ENCODE measurements at places on chromosomes 5 and 9. TPM values are rescaled to one million over a fixed set of nuclear protein-coding genes. Genes with fewer than 3 reads are reported as not detected.

- DNase-seq = no peak
Observed at GRCh38 chr5:153168241-153168640, 322.2 kb upstream of the GRIA1 start.

GRCh38 chr9:7668541-7668940 is 131.0 kb downstream of the DMAC1 start:
- DNase-seq = no peak

- peak; percentile 89 for DNase-seq
Observed at GRCh38 chr9:7879551-7880245, 80.1 kb upstream of the DMAC1 start.

NDUFA8 gene
- 49.4 TPM for total RNA-seq

LCN15 gene
- not detected for total RNA-seq

GRCh38 chr5:94192658-94193391 is 425.6 kb downstream of the KIAA0825 start:
- no peak for DNase-seq

SLC36A3 gene
- not detected for total RNA-seq

GRCh38 chr5:160285316-160285715 is 27.0 kb downstream of the CCNJL start:
- DNase-seq = no peak

PTCH1 gene
- 1.7 TPM for total RNA-seq

DNA sequence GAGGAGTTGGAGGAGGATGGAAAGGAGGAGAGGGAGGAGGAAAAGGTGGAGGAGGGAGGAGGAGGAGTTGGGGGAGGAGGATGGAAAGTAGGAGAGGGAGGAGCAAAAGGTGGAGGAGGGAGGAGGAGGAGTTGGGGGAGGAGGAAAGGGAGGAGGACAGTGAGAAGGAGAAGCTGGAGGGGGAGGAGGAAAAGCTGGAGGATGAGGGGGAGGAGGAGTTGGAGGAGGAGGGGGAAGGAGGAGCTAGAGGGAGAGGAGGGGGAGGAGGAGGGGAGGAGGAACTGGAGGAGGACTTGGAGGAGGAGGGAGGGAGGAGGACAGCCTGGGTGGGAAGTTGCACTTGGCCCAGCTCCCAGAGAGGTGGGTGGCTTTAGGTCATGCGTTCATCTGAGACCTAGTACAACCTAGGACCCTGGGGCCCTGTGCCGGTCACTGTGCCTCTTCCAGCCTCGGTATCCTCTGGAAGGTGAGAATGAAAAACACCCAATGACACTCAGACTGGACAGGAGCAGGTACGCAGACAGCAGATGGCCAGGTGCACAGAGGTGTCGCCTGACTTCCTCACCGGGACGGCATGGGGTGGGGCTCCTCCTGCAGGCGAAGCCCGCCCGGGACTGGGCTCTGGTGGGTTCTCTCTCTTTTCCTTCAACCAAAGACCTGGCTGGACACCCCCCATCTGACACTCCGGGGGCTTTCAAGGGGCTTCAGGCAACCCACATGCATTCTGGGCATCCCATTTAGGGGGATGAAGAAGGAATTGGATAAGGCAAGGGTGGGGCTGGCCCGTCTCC is 12.2 kb upstream of the SLC2A6 start:
- DNase-seq = no peak

- DNase-seq = no peak
Observed at GRCh38 chr9:137647096-137647714, 28.4 kb downstream of the EHMT1 start.

DNA sequence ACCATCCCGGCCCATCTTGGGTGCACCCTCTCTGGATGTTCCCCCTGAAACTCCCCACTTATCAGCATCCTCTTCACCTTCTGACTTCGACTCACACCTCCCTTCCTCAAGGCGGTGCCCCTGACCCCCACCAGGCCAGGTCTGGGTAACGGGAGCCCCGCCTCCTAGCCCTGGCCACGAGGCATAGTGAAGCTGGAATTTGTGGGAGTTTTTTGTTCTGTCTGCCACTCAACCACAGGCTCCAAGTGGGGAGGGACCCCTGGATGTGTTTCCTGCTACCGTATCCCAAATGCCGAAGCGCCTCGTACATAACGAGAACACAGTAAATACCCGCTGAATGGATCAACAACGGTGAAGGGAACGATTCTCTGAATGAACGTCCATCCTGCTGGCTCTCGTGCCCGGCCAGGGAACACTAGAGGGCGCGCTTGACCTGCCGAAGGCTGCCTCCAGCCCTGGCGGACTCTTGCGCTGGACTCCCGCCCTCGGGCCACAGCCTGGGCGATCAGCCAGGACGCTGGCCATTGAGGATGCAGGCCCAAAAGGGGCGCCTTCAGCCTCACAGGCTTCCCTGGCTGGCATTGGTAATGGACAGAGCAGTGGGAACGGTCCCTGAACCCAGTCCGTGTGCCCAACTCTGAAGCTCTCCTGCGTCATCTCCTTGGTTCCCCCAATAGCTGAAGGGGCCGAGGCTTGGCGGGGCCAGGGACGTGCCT is 47.3 kb upstream of the PHYKPL start:
- DNase-seq = no peak

DNA sequence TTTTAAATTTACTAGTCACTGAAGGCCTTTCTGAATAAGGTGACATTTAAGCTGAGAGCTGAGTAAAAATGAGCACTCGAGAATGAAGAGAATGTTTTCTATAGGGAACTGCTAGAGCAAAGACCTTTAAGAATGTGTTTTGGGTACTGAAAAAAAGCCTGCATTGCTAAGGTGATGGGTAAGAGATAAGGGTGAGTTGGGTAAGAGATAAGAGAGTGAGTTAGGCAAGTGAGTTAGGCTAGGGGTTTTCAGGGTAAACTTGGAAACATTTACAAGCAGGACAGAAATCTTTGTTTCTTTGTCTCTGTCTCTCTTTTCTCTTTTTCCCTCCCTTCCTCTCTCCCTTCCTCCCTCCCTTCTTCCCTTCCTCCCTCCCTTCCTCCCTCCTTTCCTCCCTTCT is 5.6 kb downstream of the RAD23B start:
- DNase-seq = no peak

PCDHGA12 gene
- 1.9 TPM for total RNA-seq

- peak; percentile 56 for DNase-seq
Observed at GRCh38 chr5:142499591-142500226, 174.9 kb upstream of the SPRY4 start.

IL12B gene
- not detected for total RNA-seq

SGCD gene
- 0.06 TPM for total RNA-seq

CCNI2 gene
- 3.8 TPM for total RNA-seq

DNA sequence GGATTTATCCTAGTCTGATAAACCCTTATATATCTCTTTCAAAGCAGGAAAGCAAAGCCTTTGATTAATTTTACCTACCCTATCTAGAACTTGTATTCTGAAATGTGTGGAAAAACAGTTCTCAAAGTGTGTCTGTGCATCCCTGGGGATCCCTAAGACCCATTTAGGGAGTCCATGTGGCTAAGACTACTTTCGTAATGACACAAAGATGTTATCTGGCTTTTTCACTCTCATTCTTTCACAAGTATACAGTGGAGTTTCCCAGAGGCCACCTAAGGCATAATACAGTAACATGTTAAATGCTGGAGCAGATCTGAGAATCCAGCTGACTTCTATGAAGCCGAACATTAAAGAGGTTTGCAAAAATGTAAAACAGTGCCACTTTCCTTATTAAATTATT is 54.3 kb upstream of the TNFSF15 start:
- no peak for DNase-seq

PCDHAC2 gene
- not detected for total RNA-seq

PCDH12 gene
- total RNA-seq = under 0.01 TPM

PFN3 gene
- not detected for total RNA-seq

GRCh38 chr5:12023614-12024241 is 119.5 kb upstream of the CTNND2 start:
- no peak for DNase-seq

SLC35A4 gene
- 61.8 TPM for total RNA-seq

- no peak for DNase-seq
Observed at GRCh38 chr9:119951591-119951990, 582.4 kb upstream of the BRINP1 start.

GRCh38 chr5:163409384-163409783 is 28.0 kb upstream of the CCNG1 start:
- no peak for DNase-seq

SLCO6A1 gene
- total RNA-seq = not detected

EGR1 gene
- total RNA-seq = 2.2 TPM

CD14 gene
- total RNA-seq = not detected

DNA sequence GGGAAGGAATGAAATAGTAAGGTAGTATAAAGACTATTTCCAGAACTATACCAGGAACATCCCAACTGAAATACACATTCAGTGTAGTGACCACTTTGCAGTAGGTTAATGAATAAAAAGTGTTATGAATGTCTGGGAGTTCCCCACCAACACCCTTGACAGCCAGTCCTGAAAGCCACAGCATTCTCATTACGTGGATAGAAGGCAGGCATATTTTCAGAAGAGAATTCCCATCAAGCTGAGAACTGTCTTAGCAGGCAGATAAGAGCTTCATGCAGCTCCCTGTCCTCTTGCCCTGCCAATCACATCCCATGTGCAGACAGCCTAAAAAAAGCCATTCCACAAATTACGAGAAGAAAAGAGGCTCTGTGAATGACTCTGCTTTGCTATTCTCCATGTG is 695.0 kb downstream of the DTWD2 start:
- DNase-seq = no peak

- no peak for DNase-seq
Observed at GRCh38 chr9:26296910-26297572, 595.6 kb downstream of the CAAP1 start.

SCGB3A2 gene
- not detected for total RNA-seq

IL13 gene
- not detected for total RNA-seq

DNA sequence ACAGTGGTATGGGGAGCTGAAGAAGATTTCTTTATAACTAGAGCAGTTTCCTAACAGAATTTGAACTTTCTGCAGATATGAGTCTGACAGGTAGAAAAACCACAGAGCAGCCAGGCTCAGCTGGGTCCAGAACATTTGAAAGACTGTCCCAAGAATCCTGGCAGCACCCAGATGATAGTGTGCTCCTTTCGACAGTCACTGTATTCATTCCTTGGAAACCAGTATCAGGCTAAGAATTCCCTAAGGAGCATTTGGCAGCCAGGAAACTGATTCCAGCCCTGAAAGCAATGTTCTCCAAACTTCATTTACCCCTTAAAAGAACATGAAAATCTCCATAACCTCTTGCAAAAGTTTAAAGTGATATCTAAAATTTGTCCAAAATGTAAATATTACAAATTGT is 123.0 kb upstream of the MTAP start:
- DNase-seq = no peak

- DNase-seq = peak; percentile 75
Observed at GRCh38 chr9:111992523-111992922, 95.9 kb downstream of the UGCG start.

- DNase-seq = no peak
Observed at GRCh38 chr5:4093236-4093635, 497.6 kb downstream of the IRX1 start.

SLC6A3 gene
- not detected for total RNA-seq

MAP3K1 gene
- total RNA-seq = 20.1 TPM

DNA sequence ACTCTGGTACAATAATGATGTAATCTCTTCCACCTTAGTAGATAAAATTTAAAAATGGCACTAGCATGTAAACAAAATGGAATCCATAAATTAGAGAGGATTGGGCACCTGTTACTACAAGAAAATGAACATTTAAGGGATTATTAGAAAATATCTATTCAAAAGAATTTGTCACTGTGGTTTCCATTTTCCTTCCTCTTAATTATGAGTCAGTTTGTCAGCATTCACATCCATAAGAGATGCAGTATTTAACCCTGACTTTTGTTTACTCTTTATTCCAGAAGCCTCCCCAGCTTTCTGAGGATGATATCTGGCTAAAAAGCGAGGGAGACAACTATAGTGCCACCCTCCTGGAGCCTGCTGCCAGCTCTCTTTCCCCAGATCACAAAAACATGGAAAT is 72.1 kb downstream of the C9orf152 start:
- no peak for DNase-seq

DNA sequence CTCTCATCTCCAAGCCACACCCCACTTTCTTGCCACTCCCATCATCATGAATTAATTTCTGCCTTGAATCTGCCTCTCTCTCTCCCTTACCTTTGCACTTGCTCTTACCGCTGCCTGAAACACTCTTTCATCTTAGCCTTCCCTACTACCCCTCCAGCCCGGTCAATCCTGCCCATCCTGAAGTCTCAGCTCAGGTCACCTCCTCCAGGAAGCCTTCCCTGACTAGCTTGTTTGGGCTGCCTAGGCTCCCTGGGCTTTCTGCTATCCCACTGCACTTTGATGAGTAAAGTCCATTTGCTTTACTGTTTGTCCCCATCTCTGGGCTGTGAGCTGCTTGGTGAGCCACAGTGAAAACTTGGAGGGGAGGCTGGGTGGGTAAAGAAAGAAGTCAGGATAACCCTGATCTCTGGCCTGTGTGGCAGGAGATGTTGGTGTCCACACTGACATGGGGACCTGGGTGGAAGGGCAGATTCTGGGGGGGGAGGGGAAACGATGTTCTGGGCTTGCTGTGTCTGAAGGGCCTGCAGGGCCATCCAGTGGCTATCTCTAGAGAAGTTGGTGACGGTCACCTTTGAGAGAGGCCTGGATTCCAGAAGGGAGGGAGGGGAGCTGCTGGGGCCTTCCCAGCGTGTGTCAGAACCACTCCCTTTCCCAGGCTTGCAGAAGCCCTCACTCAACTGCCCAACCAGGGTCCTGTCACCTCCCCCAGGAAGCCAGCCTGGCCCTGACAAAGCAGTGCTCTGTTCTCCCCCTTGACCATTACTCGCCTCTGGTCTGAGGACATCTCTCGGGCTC is 75.0 kb upstream of the DAB2IP start:
- no peak for DNase-seq

PKD2L2 gene
- total RNA-seq = not detected

ENHO gene
- total RNA-seq = 0.75 TPM

GRCh38 chr5:88826646-88827585 is 56.1 kb downstream of the MEF2C start:
- no peak for DNase-seq

DNA sequence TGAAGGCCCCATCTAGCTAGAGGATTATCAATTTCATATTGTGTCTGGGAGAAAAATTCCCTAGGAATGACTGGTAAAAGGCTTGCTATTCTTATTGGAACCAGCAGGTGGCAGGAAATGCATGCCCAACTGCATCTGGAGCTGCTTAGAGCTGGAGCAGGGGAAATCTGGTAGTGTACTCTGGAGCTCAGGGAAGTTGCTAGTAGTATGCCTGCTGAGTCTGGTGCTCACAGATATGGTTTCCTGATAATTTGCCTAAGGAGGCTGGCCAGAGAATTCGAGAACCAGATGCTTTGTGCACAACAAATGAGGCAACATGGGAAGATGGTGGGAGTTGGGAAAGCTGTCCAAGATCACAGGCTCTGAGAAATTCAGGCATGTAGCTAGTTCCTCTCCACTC is 53.7 kb downstream of the G3BP1 start:
- no peak for DNase-seq

- DNase-seq = no peak
Observed at GRCh38 chr5:149325894-149326293, 19.4 kb upstream of the GRPEL2 start.

GRCh38 chr5:34022121-34022705 is 14.4 kb upstream of the AMACR start:
- no peak for DNase-seq

DNA sequence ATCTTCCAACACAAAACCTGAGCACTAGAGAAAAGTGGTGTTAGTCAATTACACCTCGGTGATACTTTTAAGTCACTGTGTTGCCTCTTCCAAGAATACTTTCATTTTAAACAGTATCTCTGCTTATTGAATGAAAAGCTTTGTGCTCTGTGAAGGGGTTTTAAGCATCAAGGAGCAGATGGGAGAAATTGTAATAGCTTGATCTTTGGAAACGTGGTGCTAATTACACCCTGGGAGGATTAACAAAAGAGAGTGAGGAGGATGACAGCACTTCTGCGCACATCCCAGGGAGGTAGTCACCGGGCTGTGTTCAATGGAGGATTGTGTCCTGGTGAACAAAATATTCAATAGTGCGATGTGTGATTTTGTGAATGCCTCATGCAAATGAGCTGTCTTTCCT is 477.4 kb upstream of the ADAMTS16 start:
- no peak for DNase-seq

Data from epithelial cell of proximal tubule (primary cell).